ENCODE measurements at places on chromosomes 11 and 22.

GRCh38 chr11:106304274-106304673 is 226.8 kb downstream of the AASDHPPT start:
- peak; percentile 13 for DNase-seq

GRCh38 chr11:69662806-69663205 is 12.3 kb downstream of the LTO1 start:
- no peak for DNase-seq

DNA sequence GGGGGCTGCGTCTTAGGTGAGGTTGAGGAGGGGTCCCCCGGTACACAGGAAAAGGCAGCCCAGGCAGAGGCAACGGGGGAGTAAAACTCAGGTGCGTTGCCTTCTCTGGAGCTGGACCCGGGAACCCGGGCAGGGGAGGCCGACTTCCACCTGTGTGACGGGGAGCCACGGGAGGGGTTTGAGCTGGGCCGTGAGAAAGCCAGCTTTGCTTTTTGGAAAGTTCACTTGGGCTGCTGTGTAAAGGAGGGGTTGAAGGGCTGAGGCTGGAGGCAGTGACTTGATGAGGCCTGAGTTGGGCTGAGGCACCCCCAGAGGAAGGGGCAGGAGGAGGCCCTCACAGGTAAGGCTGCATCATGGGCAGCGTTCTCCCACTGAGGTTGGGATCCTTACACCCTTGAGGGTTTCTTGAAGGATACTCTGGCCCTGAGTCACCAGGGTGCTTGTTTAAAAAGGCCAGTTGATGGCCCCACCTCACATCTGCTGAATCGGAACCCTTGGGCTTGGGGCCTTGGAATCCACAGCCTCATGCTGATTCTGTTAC is 47.2 kb downstream of the CHRDL2 start:
- DNase-seq, result no peak

GRCh38 chr11:1087961-1088926 is 13.6 kb downstream of the MUC2 start:
- no peak for DNase-seq

DNA sequence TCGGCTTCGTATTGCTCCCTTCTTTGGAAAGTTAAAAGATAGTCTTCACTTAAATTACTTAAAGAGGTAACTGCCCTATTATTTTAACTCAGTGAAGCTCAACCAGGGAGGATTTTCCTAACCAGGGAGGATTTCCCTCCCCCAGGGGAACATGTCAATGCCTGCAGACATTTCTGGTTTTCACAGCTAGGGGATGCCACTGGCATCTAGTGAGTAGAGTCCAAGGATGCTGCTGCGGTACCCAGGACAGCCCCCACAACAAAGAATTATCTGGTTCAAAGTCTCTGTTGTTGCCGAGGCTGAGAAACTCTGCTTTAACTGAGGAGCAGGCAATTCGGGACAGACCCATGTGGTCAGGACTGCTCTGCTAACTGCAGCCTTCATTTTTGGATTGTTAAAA is 82.2 kb downstream of the DEPDC5 start:
- DNase-seq, result no peak

All from kidney glomerular epithelial cell (primary cell).